ENCODE measurements at places on chromosomes 3 and 15.

DNA sequence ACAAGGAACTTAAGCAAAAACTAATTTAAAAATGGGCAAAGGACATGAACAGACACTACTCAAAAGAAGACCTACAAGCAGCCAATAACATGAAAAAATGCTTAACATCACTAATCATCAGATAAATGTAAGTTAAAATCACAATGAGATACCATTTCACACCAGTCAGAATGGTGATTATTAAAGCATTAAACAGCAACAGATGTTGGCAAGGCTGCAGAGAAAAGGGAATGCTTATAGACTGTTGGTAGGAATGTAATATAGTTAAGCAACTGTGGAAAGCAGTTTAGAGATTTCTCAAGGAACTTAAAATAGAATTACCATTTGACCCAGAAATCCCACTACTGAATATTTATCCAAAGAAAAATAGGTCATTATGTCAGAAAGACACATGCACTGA is 482.2 kb downstream of the SQOR start:
- no peak for DNase-seq

GRCh38 chr3:183156266-183156665 is 6.3 kb downstream of the LAMP3 start:
- no peak for DNase-seq

DNA sequence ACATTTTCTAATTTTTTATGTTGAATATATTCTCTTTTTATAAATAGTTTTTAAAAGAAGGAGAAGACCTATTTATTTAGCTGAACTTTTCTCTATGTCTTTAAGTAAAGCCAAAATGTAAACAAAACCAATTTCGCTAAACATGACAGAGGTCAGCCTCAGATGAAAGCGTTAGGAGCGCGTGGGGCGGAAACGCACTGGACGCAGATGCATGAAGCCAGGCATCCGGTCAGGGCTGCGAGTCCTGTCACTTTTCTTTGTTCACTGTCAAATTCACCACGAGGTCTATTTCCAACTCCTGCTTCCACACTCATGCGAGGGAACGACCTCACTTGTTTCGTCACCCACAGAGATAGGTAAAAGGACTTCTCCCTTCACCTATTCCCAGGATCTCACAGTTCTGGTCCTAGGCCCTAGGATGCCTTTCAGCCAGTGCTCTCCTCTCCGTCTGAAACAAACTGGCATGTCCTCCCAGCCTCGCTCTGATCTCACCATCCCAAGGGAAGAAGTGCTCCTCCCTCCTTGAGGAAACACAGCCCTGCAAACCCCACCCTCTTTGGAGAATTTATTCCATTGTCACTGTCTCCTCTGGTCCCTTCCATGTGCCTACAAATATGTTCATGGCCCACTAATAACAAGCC is 57.9 kb downstream of the ITGB5 start:
- no peak for DNase-seq

DNA sequence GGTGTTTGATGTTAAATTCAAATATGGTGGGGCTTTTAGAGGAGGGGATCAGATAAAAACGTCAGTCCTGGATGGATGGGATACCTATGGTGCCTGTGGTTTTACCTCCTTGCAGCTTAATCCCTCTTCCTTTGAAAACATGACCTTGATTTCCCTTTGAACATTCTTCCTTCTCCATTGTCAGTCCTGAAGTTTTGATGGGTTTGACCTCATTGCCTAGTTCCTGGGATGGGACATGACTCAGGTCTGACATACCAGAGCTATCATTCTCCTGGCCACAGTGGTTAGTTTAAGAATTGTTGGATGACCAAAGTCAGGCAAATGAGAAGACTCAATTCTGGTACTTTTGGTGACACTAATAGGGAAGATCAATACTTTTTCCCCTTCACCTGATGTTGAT is 87.2 kb downstream of the PRICKLE2 start:
- no peak for DNase-seq

DNA sequence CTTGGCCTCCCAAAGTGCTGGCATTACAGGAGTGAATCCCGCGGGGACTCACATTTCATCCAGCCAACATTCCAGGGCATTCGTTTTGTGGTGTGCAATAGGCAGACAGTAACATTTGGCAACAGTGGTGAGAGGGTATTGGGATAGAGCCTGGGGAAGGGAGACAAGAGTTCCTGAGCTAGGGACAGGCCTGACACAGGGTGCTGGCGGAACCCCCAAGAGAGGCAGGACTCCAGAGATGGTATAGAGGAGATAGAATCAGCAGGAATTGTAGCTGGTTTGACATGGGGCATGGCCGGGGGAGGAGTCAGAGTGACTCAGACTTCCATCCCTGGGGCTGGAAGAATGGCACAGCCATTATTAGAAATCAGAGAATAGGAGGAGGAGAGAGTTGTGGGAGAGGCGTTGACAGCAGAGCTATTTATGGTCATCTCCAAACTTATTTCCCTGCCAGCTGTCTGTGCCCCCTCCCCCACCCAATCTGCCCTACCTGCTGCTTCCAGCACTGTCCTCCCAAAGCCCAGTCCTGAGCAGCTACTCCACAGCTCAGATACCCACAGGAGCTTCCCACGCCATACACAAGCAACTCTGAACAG is 4.4 kb upstream of the IDH2 start:
- DNase-seq, result no peak

DNA sequence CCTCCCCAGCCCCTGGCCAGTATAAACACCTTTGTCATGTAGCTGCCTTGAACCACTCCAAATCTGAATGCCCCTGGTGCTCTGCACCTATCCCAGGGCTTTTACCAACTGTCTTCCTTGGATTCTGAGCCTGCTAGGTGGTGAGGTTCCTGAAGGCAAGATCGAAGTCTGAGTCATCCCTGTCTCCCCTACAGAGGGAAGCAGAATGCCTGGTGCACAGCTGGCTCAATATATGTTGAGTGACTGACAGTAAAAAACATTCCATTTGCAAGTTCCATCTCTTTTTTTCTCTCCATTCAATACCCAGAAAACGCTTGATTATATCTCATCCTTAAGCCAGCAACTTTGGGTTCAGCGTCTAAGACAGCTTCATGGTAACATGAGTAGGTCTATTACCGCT is 24.7 kb downstream of the SLC24A1 start:
- no peak for DNase-seq

DNA sequence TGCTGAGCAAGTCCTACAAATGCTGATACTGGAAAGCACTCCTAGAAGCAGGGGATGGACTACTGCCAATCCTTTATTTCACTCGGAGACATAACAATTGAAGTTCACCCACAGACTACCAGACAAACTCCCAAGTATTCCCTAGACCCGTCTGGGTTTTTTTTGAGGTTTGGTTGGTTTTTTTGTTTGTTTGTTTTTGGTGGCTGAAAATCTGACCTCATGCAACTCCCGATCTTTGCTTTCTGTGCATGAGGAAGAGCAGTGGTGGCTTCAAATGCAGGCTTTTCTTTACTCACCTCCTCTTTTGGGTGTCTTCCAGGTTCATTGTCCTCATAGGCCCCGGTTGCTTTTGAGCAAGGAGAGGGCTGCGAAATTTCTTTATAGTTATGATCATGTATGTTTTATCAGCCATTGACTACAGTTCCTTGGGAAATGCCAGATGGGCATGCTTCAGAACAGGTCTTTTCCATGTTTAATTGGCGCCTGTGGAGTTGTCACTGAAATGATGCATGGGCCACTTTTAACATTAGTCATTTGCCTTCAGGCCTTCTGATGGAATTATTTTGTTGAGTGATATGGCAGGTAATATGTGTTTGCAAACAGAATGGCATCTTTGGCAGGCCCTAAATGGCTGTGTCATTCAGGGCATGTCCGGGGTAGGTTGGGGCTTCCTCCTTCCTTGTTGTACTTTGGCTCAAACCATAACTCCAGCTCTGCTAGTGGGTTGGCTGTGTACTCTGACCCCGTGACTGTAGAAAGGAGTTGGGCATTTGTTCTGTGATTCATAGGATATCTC is 81.3 kb upstream of the ZBED2 start:
- no peak for DNase-seq

GRCh38 chr15:43237842-43238470 is 17.1 kb upstream of the EPB42 start:
- DNase-seq, result no peak

DNA sequence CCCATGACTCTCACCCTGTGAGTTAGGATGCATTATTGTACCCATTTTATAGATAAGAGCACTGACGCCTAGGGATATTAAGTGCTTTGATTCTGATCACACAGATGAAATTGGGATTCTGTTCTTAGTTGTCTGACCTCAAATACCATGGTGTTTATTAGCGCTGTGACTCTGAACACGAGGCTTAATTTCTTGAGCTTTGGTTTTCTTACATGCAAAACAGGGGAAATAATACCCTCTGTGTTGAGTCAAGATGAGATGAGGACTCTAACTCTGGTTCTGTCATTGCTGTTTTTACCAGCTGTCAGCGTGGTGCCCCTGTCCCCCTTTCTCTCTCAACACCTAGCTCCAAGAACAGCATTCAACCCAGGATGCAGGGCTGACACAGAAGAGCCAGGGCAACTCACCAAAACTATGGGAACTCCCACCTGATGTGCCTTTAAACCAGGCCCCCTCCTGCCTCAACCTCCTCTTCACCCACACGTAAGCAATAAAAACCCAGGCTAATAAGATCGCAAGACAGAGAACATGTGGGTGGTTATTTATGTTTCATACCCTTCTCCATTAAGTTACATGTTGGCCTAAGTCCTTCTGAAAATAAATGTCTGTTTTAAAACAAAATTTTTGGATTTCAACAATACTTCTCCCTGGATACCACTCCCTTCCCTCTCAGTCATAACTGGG is 100.1 kb upstream of the SPATA12 start:
- DNase-seq, result no peak

DNA sequence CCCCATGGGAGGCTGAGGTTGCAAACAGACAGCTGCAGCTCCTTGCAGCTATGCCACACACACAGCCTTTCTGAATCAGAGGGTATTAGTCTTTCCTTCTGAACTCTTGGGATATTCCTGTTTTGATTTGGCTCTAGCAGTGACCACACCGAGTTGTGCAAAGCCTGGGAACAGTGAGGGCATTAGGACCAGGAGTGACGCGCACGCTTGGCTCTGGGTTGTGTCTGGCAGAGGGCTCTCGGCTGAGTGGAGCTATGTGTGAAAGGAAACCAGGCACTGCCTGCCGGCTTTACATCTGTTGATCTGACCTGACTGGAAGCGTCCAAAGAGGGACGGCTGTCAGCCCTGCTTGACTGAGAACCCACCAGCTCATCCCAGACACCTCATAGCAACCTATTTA is at the start of gene GALNT15:
Gene GALNT15 (plus strand): TSS at position 292 of the 400 bp plus-strand sequence. CDS start 472 bp downstream, outside the sequence.
- no peak for DNase-seq

GRCh38 chr3:178203165-178203564 is 333.1 kb upstream of the KCNMB2 start:
- DNase-seq, result no peak

GRCh38 chr15:96330064-96330449 is 443 bp upstream of the NR2F2 start:
- DNase-seq, result no peak

DNA sequence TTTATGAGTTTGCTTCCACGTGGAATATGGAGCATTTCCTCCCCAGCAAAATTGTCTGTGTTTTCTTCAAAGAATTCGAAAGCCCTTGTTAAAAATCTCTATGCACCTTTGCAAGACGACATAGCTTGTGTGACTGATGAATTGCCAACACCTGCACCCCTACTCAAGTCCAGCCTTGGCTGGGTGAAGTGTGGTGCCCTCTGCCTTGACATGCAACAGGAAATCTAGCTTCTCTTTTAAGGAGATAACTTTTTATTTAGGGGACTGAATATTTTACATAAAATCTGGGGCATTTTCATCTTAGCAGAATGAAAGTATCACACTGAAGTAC is 647 bp downstream of the HMG20A start:
- no peak for DNase-seq

GRCh38 chr15:78751602-78751979 is 59.7 kb downstream of the ADAMTS7 start:
- DNase-seq, result no peak
